ENCODE measurements at places on chromosomes 2 and 18.

DNA sequence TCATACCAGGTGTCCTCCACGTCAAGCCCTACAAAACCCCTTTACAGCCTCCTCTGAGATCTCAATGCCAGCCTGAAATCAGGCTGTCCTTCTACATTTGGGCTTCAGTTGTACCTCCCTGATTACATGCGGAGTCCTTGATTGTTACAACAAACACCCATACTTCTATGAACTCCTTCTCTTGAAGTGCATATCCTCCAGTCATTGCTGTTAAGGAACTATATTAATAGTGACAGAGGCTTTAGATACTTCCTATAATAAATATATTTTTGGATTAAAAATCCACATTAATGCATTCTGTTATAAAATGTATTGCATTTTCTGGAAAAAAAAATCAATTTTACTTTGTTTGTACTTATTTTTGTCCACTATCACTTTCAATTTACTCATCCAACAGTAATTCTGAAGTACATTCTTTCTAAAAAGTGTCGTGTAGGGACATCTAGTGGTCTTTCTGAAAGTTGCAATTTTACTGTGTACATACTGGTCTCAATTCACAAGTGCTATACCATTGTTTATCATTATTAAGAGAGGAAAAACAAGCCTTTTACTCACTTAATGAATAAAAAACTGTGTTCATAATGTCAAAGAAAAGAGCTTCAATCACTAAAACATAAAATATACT, 316.4 kb downstream of the DSEL start:
- no peak for DNase-seq

DNA sequence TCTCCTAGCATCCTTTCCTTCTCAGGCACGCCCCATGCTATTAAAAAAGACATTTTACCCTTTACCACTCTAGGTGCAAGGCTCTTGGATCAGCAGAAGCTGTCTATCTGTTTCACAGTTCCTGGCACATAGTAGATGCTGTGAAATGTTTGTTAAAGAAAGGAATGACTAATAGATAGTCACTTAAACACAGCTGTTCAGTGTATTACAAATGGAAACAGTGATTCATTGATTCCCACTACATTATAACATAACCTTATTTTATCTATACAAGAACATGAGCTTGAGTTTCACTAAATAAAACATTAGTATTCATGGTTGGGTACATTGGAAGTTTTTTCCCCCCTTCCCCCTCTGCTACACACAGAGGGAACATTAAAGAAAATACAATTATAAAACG, 142.1 kb downstream of the ASXL3 start:
- no peak for DNase-seq

GRCh38 chr2:240201866-240202265, 61.4 kb upstream of the OTOS start:
- DNase-seq: no peak

- no peak for DNase-seq
These were observed 523.4 kb upstream of the FANCL start for GRCh38 chr2:58764338-58765104.

DNA sequence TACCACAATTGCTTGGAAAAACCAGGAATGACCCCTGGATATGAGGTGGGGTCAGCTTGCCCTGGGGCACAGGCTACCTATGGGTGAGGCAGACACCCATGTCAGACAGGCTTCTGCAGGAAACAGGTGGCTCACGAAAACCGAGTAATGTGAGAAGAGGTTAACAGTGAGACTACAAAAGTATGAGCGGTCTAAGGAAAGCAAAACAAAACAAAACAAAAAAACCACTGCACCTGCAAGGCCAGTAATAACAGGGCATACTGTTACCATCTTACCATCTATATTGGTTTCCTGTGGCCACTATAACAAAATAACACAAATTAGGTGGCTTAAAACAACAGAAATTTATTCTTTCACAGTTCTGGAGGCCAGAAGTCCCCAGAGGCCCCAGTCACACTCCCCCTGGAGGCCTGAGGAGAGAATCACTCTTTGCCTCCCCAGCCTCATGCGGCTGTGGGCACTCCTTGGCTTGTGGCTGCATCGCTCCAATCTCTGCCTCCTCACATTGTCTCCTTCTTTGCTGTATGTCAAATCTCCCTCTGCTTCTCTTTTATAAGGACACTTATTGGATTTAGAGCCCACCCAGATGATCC, 86.6 kb upstream of the EPC2 start:
- DNase-seq: no peak
